Stomach (tissue), 19 donors: ENCODE measurements at places on chromosomes 2 and 18. TPM values are rescaled to one million over a fixed set of nuclear protein-coding genes. Genes with fewer than 3 reads are reported as not detected.

GRCh38 chr2:50469784-50470183 lies 562.1 kb downstream of the NRXN1 start:
- H3K27ac ChIP-seq: no peak overlapping the region
- H3K4me3 ChIP-seq: no peak overlapping the region
- H3K4me1 ChIP-seq: no peaks in the 10 kb centered on the region
- no peaks in the 10 kb centered on the region for H3K36me3 ChIP-seq
- no peak for DNase-seq
- no peaks in the 10 kb centered on the region for H3K27me3 ChIP-seq

- peak; percentile 78 for DNase-seq
- no peaks in the 10 kb centered on the region for H3K27me3 ChIP-seq
- H3K27ac ChIP-seq: peak overlapping the region; percentile 47
- H3K4me1 ChIP-seq: peaks cover 25% of the 10 kb centered on the region
- H3K36me3 ChIP-seq: no peaks in the 10 kb centered on the region
These were observed 104.9 kb downstream of the ASAP2 start for GRCh38 chr2:9311488-9311887.

DNA sequence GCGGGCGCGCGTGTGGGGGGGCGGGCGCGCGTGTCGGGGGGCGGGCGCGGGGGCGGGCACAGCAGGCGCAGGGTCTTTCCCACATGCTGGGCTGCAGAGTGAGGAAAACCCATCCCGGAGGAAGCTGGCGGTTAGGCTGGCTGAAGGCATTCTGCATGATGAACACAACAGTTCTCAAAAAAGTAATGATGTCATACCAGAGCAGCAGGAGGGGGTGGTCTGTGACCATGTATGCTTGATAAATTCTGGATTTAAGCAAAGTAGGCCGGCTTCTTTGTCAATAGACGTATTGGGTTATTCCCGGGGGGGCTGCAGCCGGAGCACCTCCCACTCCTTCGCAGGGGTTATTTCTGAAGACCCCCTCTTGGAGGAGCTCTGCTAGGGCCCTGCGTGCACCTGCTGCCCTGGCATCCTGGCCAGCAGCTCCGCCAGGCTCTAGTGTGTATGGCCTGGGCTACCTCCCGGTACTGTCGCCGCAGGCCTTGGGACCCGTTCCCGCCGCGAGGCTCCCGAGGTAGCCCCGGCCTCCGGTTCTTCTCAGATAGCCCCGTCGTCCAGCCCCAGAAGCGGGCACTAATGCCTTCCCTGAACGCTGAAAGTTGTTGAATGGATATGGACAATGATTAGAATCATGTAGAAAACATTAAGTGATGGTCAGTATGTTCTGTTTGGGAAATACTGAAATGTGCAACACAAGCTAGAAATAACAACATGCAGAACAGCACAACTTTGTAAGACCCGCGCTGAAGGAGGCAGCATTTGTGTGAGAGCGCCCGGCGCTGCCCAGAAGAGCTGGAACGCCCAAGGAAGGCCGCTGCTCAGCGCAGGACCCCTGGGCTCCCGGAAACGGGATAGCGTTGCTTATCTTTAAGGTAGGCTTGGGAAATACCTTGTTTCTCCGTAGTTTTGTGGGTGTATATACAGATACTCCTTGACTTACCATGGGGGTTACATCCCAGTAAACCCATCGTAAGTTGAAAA lies 101.4 kb upstream of the RAB6C start:
- DNase-seq: peak; percentile 25
- H3K27me3 ChIP-seq: no peaks in the 10 kb centered on the region
- peaks cover 5% of the 10 kb centered on the region for H3K4me1 ChIP-seq
- no peaks in the 10 kb centered on the region for H3K36me3 ChIP-seq
- H3K27ac ChIP-seq: peak overlapping the region; percentile 86
- peak overlapping the region; percentile 57 for H3K4me3 ChIP-seq

DNA sequence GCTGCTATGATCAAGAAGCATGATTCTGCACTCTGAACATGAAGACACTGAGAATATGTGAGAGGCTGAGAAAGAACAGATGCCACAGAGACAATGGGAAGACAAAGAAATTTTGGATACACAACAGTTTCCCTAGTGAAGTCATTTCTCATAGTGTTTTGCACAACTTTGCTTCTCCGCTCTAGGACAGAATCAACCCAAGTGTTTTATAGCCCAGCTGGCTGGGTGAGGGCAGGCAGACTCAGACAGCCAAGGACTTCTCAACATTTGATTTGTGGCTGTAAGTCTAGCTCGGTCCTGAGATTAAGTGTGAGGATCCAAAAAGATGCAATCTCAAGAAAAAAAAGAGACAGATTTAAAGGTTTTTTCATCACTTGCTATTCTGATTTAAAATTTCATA lies 536.5 kb upstream of the CRIM1 start:
- H3K4me3 ChIP-seq: no peak overlapping the region
- DNase-seq: peak; percentile 21
- H3K4me1 ChIP-seq: no peaks in the 10 kb centered on the region
- no peak overlapping the region for H3K27ac ChIP-seq
- no peaks in the 10 kb centered on the region for H3K36me3 ChIP-seq

GRCh38 chr2:201357221-201357620 lies at the start of gene FLACC1:
FLACC1 (minus strand) TSS chr2:201357345; CDS start chr2:201351404, 5,941 bp downstream.
- H3K4me1 ChIP-seq: no peaks in the 10 kb centered on the region
- H3K36me3 ChIP-seq: peaks cover 8% of the 10 kb centered on the region
- DNase-seq: peak; percentile 88

GRCh38 chr2:38442643-38443541 lies 65.8 kb upstream of the ATL2 start:
- peak; percentile 65 for DNase-seq
- no peak overlapping the region for H3K4me3 ChIP-seq
- H3K27ac ChIP-seq: peak overlapping the region; percentile 20
- H3K27me3 ChIP-seq: no peaks in the 10 kb centered on the region

- no peak for DNase-seq
- no peaks in the 10 kb centered on the region for H3K27me3 ChIP-seq
These were observed 9.2 kb upstream of the ERMN start for GRCh38 chr2:157334797-157335196.

- no peaks in the 10 kb centered on the region for H3K27me3 ChIP-seq
- peaks cover 49% of the 10 kb centered on the region for H3K4me1 ChIP-seq
- no peak overlapping the region for H3K4me3 ChIP-seq
- no peak for DNase-seq
- no peaks in the 10 kb centered on the region for H3K36me3 ChIP-seq
- no peak overlapping the region for H3K27ac ChIP-seq
These were observed 54.7 kb downstream of the BCL2 start for GRCh38 chr18:63264871-63265270.

GRCh38 chr2:233074106-233074505 lies 14.0 kb downstream of the INPP5D start:
- no peaks in the 10 kb centered on the region for H3K36me3 ChIP-seq
- DNase-seq: no peak
- H3K4me1 ChIP-seq: peaks cover 40% of the 10 kb centered on the region
- H3K27me3 ChIP-seq: no peaks in the 10 kb centered on the region
- no peak overlapping the region for H3K4me3 ChIP-seq
- no peak overlapping the region for H3K27ac ChIP-seq

GRCh38 chr2:217449444-217449843 lies 553.4 kb downstream of the TNS1 start:
- no peaks in the 10 kb centered on the region for H3K36me3 ChIP-seq
- H3K27ac ChIP-seq: no peak overlapping the region
- DNase-seq: no peak
- no peaks in the 10 kb centered on the region for H3K27me3 ChIP-seq

GRCh38 chr2:144498277-144498676 lies 21.6 kb downstream of the ZEB2 start:
- H3K27ac ChIP-seq: peak overlapping the region; percentile 4
- H3K27me3 ChIP-seq: no peaks in the 10 kb centered on the region
- no peak for DNase-seq
- H3K4me1 ChIP-seq: no peaks in the 10 kb centered on the region
- no peak overlapping the region for H3K4me3 ChIP-seq

DNA sequence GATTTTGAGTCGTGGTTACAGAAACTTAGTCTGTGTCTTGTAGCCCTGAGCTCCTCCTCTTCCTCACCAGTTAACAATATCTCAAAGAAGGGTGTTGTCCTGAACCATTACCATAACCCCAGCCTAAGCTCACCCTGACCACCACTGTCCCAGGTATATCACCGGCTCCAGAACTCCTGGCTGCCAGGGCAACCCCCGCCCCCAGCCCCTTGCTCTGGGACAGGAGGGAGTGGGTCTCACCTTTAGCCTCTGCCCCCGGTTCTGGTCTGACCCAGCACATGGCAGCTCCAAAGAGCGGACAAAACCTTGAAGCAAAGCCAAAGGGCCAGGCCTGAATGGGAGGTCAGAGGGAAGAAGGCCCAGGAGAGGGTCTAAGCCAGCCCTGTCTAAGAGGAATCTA lies 5.6 kb upstream of the PSMD1 start:
- H3K36me3 ChIP-seq: no peaks in the 10 kb centered on the region
- peak overlapping the region; percentile 71 for H3K27ac ChIP-seq
- H3K4me1 ChIP-seq: peaks cover 39% of the 10 kb centered on the region
- H3K27me3 ChIP-seq: no peaks in the 10 kb centered on the region

DNA sequence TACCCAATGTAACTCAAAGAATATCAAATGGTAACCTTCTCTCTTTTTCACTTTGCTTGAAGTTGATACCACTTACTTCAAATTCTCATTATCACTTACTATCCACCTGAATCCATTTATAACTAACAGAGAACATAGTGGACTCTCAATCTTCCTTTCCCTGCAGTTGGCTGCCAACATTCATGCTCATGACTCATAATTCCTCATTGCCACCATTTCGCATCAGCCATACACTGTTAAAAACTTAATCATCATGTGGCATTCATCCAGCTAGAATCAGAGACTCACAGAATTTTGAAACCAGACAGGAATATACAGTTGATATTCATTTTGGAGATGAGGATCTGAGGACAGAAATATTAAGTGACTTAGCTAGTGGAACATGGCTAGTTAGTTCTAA lies 56.8 kb downstream of the SLC4A10 start:
- no peaks in the 10 kb centered on the region for H3K27me3 ChIP-seq
- no peak overlapping the region for H3K4me3 ChIP-seq
- H3K4me1 ChIP-seq: no peaks in the 10 kb centered on the region
- no peak for DNase-seq

- H3K27ac ChIP-seq: peak overlapping the region; percentile 44
- no peak overlapping the region for H3K4me3 ChIP-seq
- H3K27me3 ChIP-seq: no peaks in the 10 kb centered on the region
- peak; percentile 52 for DNase-seq
- peaks cover 16% of the 10 kb centered on the region for H3K4me1 ChIP-seq
These were observed 24.7 kb upstream of the CEP68 start for GRCh38 chr2:65031341-65032018.

DNA sequence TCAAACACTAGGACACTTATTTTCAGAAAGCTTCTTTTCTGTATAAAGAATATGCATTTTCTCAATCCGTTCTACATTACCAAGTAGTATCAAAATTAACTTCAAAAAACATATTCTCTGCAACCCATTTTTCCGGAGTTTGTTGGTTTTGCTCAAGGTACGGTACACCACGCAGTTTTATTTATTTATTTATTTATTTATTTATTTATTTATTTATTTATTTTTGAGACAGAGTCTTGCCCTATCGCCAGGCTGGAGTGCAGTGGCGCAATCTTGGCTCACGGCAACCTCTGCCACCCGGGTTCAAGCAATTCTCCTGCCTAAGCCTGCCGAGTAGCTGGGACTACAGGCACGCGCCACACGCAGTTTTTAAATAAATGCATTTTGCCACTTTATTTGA lies 900.3 kb downstream of the CBLN2 start:
- DNase-seq: no peak
- no peaks in the 10 kb centered on the region for H3K27me3 ChIP-seq
- no peaks in the 10 kb centered on the region for H3K4me1 ChIP-seq
- H3K4me3 ChIP-seq: no peak overlapping the region
- H3K36me3 ChIP-seq: no peaks in the 10 kb centered on the region
- no peak overlapping the region for H3K27ac ChIP-seq

DNA sequence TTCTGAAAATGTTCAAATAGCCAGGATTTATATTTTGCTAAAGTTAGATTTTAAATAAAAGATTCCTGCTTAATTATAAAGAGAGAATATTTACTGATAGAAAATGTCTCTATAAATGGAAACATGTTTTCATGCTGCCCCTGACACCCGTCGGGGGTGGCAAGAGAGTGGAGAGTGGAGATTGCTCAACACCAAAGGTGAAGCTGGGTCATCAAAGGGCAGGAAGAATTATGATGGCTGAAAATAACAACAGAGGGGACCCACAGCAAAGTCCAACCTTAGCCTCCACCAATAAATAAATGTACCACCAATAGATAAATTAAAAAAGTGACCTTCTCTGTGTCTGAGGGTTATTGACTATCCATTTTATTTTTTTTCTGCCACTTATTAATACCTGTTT lies 326.8 kb upstream of the GYPC start:
- no peaks in the 10 kb centered on the region for H3K36me3 ChIP-seq
- H3K4me1 ChIP-seq: no peaks in the 10 kb centered on the region
- H3K4me3 ChIP-seq: no peak overlapping the region
- H3K27me3 ChIP-seq: no peaks in the 10 kb centered on the region
- H3K27ac ChIP-seq: no peak overlapping the region

GRCh38 chr2:212083492-212083891 lies 455.1 kb downstream of the ERBB4 start:
- no peak overlapping the region for H3K27ac ChIP-seq
- H3K4me3 ChIP-seq: no peak overlapping the region
- no peaks in the 10 kb centered on the region for H3K4me1 ChIP-seq

DNA sequence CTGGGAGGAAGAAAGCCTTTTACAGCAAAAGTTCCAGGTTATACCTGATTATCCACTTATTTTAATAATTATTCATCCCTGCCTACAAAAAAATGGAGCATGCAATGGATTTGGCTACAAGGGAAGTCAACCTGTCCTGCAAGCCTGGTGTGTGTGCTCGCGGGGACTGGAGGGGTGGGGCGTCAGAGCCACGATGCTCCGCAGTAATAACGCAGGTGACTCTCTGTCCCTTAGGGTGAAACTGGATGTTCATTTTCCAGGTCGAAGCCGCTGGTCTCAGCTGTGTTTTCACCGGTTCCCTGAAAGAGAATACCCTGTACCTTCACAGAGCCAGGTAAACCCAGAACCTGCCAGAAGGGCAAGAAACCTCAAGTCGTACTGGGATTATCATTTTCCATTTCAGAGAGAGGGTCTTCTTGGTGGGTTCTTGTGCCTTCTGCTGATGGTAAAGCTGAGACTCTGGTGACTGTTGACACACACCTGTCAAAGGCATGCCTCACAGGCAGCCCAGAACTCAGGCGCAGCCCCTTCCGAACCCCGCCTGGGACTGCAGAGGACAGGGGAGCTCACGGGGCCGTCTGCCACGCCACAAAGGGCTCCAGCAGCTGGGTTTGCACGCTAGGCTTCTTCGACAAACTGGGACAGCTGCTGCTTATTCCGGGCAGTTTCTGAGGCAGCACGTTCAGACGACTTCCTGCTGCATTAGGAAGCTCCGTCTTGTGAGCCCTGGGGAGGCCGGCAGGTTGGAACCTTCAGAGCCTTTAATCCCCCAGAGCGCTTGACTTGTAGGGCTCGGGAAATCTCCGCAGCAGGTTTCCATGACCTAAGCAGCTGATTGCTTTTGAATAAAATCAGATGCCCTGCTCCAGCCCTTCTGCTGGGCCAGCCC lies 58.6 kb downstream of the KCNG2 start:
- peak; percentile 68 for DNase-seq
- H3K4me1 ChIP-seq: peaks cover 9% of the 10 kb centered on the region
- H3K27ac ChIP-seq: no peak overlapping the region
- no peaks in the 10 kb centered on the region for H3K36me3 ChIP-seq
- H3K27me3 ChIP-seq: peaks cover 38% of the 10 kb centered on the region
- no peak overlapping the region for H3K4me3 ChIP-seq

Gene LIMS4
- polyA plus RNA-seq: not detected

Gene PTGR3
- 9.9 TPM for polyA plus RNA-seq

Gene MEX3C
- 15.3 TPM for polyA plus RNA-seq

Gene MYO1B
- 7.5 TPM for polyA plus RNA-seq

Gene APCDD1
- polyA plus RNA-seq: 24.3 TPM
